NCI-H460 (cell line): ENCODE measurements at places on chromosomes 2 and 18. TPM values are rescaled to one million over a fixed set of nuclear protein-coding genes. Genes with fewer than 3 reads are reported as not detected.

- no peak for DNase-seq
Measured at GRCh38 chr2:188416367-188416766, 124.7 kb downstream of the GULP1 start.

GRCh38 chr2:64841461-64841860 is 147.7 kb upstream of the SLC1A4 start:
- DNase-seq: no peak

- no peak for DNase-seq
Measured at GRCh38 chr2:42164046-42164445, 5.1 kb upstream of the EML4 start.

GRCh38 chr2:119463990-119464389 is 32.3 kb downstream of the TMEM37 start:
- DNase-seq: no peak

GRCh38 chr18:25169701-25170100 is 182.3 kb downstream of the ZNF521 start:
- DNase-seq: no peak

- DNase-seq: no peak
Measured at GRCh38 chr2:226795281-226796011, 4.2 kb downstream of the IRS1 start.

DNA sequence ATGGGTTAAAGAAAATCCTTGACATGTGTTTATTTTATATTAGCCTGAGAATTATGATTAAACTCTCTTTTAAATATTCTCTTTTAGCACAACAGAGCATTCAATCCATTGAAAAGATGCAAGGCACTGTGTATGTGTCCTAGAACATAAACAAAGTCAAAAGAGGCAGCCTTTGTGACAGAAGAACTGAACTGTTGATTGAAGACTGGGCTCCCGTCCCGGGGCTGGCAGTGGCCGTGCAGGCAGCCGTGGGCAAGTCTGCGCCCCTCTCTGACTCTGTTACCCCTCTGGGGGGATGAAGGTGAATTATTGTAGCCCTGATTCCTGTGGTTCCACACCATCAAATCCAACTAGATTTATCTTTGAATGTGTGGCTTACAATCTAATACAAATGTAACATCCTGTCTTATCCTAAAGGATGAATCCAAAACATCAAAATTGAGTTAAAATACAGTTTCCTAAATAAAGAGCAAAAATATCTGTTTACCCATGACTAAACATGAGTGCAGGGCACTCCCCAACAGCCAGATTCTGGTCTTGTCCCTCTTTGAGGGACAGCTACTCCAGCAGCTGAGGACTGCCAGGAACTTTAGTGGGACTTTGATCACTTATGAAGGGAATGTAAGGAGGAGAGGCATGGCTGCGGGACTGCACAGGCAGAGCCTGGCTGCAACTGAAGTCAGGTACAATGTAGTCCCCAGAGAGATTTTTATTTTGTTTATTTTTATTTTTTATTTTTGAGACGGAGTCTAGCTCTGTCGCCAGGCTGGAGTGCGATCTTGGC is 37.3 kb upstream of the SH3BP4 start:
- DNase-seq: no peak

DNA sequence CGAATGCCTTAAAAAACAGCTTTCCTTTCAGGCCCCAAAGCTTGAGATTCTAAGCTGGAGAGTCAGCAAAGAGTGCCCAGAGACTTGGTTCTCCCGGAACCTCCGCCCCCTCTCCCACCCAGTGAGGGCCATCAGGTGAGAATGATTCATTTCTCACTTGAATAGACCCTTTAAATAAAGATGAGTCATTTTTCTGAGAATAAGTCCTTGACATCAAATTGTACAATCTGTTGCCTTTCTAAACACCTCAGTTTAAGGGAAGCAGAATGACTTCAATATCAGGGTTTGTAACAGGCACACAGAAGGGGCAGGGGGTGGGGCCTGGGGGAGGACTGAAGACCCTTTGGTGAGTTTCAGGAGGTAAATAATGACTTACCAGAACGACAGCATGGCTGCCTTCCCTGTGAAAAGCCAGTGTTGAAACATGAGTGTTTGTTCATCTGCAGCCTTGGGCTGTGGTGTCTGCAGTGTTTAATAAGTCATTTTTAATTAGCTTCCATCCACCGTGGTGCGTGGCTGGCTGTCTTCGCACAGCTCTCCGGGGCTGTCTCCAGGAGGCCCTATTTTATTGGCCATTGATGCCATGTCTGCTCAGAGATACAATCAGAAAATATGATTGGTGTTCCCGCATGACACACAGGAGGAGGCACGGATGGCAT is 134.9 kb upstream of the ZNF236 start:
- peak; percentile 1 for DNase-seq

DNA sequence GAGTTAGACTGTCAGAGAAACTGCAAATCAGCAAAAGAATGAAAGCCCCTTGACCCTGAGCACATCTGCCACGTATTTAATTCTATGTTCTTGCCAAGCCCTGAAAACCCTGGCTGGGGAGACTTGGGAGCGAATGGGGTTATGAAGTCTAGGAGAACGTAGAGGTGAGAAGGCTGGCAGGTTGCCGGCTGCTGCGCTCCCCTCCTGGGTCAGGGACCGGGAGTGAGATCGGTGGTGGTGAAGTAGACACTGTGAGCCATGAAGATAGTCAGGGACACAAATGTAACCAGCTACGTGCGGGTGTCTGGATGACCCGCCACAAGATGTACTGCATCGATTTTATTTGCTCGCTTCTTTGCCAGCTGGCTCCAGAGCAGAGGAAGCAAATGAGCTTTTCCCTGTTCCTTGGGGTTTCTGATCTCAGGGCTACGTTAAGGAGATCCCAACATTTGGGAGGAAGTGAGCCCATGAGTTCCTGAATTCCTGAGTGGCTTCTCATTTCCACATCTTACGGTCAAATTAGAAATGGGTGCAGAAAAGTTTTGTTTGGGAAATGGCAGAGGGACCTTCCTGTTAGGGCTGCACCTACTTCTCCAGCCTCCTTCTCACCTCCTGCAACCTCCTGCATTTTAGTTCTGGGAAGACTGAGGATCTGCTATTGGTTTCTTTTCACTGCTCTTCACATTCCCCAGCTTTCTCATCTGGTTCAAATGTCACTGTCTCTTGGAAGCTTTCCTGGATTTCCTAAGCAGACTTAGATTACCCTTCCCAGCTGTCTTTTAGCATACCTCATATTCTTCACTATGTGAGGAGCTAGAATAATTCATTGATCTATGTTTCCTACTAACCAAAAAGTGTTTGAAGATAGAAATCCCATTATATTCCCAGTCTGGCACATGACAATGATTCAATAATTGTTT is 360.6 kb downstream of the ZNF521 start:
- DNase-seq: no peak

DNA sequence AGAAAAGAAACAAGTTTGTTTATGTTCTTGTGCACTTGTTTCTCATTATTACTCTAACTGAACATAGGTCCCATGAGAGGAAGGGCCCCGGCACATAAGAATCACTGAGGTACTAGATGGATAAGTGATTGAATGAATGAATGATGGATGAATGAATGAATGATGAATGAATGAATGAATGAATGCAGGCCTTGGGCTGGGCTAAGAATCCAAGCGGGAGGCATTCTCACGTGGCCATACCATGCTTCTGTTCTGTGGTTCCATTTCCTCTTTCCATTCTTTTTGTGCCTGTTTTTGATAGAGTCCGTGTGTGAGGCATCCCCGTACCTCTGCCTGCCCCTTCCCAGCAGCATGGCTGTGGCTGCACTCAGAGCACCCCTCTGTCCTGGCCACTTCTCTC is 94.8 kb downstream of the SH3BP4 start:
- no peak for DNase-seq

DNA sequence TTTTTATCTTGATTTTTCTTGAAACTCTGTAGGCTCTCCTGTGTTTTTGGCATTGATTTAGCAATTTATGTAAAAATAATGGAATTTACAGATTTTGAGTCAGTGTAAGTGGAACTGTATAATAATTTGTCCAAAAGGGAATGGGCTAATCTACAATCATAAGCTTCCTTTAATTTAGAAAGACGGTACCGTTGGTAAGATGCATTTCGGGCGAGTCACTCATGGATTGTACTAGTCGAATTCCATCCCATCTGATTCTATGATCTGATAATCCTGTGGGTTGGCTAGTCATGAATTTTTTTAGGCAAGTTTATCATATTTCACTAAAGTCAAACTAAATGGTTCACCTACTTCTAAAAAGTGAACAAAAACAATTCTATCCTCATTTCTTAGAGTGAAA is 133.4 kb downstream of the ZNF407 start:
- no peak for DNase-seq

GRCh38 chr2:240213476-240214421 is 73.3 kb upstream of the OTOS start:
- no peak for DNase-seq

DNA sequence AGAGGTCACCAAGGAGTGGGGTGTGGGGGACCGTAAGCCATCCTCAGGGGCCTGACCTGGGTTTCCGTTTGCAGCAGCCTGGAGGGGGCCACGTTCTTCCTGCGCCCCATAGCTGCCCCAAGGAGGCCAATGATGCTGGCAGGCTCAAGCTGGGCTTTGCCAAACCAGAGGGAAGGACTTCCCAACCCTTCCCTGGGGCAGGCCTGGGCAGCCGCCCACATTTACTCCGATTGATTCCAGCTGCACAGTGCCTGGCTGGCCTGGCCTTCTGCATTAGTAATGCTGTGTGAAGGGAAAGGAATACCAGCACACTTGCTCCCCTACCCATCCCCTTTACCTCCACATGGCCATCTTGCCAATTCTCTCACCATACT is 360.6 kb upstream of the SLC14A2 start:
- no peak for DNase-seq

- DNase-seq: no peak
Measured at GRCh38 chr2:110876167-110876999, 144.0 kb downstream of the ACOXL start.

DNA sequence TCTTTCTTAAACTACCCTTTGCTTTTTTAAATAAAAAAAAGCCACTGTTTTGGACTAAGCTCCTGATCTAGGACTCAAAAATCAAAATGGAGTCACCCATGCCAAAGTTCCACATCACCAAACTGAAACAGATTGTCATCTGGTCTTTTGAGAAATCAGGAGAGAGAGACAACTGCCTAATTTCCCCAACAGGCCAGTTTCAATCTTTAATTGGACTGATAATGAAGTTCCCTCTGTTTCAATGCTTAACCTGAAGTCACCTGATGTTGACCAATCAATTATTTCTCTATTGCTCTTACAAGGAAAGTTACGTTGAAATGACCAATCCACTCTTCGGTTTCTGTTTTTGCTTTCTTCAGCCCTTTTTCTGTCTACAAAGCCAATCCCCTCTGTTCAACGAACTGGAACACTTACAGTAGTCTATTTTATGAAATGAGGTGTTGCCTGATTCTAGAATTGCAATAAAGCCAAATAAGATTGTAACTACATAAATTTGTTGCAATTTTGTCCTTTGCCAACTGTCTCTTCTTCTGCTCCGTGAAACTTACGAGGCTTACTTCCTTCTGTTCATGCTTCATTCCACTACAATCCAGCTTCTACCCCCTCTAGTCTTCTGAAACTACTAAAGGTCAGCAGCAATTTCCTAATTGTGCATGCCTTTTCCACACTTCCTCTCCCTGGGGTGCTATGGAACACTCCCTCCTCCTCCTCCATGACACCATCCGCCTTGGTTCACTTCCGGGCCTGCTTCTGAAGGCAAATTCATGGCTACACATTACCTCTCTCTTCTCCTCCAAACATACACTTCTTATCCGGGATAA is 95.2 kb upstream of the CD302 start:
- DNase-seq: no peak

DNA sequence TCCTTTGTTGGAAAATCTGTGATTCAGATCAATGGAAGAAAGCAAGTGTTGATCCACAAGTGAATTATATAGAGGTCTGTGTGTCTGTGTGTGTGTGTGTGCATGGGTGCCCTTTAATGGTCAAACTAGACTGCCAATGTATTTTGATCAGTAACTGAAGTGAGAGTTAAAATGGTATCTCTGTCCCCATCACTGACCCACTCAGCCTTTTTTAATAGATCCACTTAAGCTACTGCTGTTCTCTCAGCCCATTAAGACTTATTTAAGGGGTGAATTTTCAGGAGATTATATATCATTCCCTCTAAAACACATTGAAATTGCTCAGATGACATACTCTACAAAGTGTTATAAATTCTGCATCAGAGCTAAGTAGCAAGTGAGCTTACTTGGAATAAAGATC is 193.7 kb upstream of the SIX3 start:
- DNase-seq: no peak

DNA sequence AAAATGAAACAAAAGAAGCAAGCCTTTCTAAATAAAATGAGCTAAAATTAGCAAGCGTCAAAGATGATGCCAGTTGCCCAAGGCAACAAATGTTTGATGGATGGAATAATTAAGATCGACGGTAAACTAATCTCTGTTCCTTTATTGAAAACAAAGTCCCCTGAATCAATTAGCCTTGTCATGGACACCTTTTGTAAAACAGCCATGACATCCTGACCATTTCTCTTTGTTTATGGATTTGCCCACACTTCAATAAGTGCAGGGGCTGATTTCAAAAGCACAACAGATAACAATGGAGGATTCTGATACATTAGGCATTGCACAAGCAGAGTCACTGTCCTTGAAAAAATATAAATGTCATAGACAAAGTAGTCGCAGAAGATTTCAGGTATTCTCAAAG is 160.1 kb upstream of the HNRNPA3 start:
- no peak for DNase-seq

- no peak for DNase-seq
Measured at GRCh38 chr2:11750917-11751316, 4.5 kb downstream of the LPIN1 start.

- DNase-seq: no peak
Measured at GRCh38 chr2:161426922-161427663, 11.0 kb downstream of the TBR1 start.

GRCh38 chr18:35497027-35497369 is 762 bp downstream of the INO80C start:
- no peak for DNase-seq

DNA sequence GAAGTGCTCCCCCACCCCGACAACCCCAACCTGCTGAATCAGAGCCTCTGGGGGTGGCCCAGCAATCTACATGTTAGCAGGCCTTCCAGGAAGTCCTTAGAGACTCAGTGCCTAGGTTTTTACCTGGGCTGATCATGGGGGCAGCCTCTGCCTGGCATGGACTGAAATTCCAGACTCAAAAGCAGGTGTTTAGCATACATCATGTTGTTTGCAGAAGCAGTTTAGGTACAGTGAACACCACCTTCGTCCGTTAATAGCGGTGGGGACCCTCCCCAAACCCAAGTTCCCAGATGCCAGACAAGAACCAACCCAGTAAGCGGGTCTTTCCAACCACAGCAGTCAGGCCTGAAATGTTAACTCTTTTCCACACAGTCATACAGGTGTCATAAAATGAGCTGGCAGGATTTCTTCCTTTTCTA is 26.4 kb upstream of the GALR1 start:
- no peak for DNase-seq

Gene MYCN
- total RNA-seq: 0.12 TPM in 1 of 2 replicates, not detected in the other

Gene PTH2R
- not detected in 2 replicates for total RNA-seq

Gene GALNT3
- total RNA-seq: 0.92 and 1.1 TPM in 2 replicates

Gene GALNT5
- total RNA-seq: 2.2 and 3.0 TPM in 2 replicates

Gene AFF3
- total RNA-seq: 1.1 and 4.1 TPM in 2 replicates

Gene ASAP2
- 34.2 and 34.7 TPM in 2 replicates for total RNA-seq

Gene EMX1
- total RNA-seq: not detected in 2 replicates

Gene NOL4
- total RNA-seq: 0.47 and 0.55 TPM in 2 replicates

Gene HOXD11
- not detected in 2 replicates for total RNA-seq

Gene CD207
- total RNA-seq: not detected in 2 replicates

Gene MEP1B
- 0.20 TPM in 1 of 2 replicates, not detected in the other for total RNA-seq

Gene AGXT
- total RNA-seq: not detected in 2 replicates

Gene PNKD
- 21.6 and 28.4 TPM in 2 replicates for total RNA-seq

Gene GPR55
- total RNA-seq: 0.07 TPM in 1 of 2 replicates, not detected in the other

Gene PLEKHH2
- total RNA-seq: 1.8 and 2.1 TPM in 2 replicates

Gene C2orf72
- 1.1 and 2.0 TPM in 2 replicates for total RNA-seq
